H7 (cell line): ENCODE measurements at places on chromosomes 6 and 20. TPM values are rescaled to one million over a fixed set of nuclear protein-coding genes. Genes with fewer than 3 reads are reported as not detected.

The RNF144B gene
- 1.4 and 1.7 TPM in 2 replicates for total RNA-seq

The STK4 gene
- total RNA-seq: 15.6 and 23.2 TPM in 2 replicates

The PRKN gene
- 0.26 and 0.90 TPM in 2 replicates for total RNA-seq

The PAK5 gene
- 0.03 and 0.22 TPM in 2 replicates for total RNA-seq

The FOXF2 gene
- total RNA-seq: 0.52 and 0.89 TPM in 2 replicates
